ENCODE measurements at places on chromosomes 3 and 15.
A peak's percentile ranks its signal among the peaks of the same experiment; 100 is the strongest.

DNA sequence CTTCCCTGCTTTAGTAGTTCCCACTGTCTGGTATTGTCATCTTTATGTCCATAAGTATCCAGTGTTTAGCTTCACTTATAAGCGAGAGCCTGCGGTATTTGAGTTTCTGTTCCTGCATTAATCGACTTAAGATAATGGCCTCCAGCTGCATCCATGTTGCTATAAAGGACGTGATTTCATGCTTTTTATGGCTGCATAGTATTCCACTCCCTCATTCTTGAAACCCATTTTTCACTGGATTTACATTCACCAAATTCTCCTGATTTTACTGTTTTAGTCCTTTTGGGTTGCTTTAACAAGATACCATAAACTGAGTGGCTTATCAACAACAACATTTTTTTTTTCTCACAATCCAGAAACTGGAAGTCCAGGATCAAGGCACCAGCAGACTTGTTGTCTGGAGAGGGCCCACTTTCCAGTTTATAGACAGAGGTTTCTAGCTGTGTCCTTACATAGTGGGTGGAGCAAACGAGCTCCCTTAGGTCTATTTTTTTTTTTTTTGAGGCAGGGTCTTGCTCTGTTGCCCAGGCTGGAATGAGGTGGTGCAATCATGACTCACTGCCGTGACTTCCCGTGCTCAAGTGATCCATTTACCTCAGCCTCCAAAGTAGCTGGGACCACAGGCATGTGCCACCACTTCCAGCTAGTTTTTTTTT is 6.1 kb upstream of the TICRR start:
- DNase-seq, result no peak

DNA sequence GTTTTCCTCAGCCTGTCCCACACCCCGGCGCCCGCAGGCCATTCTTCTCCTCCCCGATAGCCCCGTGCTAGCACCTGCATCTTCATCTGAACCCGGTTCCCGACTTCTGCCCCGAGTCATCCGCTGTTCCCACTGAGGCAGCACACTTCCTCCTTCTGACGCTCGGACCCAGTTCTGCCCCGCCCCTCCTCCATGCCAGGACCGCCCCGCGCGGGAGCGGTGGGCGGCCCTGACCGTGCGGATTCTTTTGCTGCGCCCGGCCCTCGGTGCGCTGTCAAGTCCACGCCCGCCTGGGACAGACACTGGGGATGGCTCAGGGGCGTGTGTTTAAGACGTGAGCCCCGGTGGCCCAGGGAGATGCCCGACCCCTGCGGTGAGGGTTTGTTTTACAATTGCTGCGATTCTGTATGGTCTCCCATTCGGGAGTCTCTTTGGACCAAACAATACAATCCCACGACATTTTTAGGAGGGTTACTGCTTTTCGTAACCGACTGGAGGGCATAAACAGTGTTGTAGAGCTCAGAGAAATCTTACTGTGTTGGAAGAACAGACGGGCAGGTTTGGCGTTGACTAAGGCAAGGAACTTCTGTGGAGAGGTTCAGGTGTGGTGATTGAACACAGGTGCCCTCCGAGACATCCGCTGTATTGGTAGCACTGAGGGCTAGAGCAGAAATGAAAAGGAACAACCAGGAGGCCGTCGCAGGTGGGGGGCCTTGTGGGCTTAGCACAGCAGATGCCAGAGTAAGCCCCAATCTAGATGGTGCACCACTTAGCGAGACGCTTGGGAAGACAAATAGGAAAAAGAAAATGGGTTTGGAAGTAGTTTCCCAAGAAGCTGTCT is 716 bp downstream of the PTPN23 start:
- DNase-seq, result no peak

- DNase-seq, result peak; percentile 66
Observed at GRCh38 chr3:120348065-120348990, 826 bp downstream of the LRRC58 start.

GRCh38 chr3:30549600-30549999 is 56.8 kb upstream of the TGFBR2 start:
- DNase-seq, result no peak

DNA sequence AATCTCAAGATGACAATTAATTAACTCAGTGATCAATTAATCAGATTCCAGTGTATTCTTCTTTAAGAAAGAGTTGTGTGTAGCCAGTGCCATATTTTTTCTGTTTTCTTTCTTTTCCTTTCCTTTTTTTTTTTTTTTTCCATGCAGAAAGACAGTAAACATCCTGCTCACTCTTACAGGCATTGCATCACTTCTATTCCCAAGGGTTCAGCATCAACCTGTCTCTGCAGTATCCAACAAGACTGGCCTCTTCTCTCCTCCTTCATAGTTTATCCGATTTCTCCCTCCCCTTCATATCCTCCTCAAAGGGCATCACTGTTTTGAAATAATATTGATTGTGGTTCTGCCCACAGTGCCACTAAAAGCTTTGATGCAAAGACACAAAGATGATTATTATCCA is 17.0 kb upstream of the SLC9A9 start:
- no peak for DNase-seq

- no peak for DNase-seq
Observed at GRCh38 chr3:126419886-126420786, 25.4 kb downstream of the CFAP100 start.
